ENCODE measurements at places on chromosomes 6 and 20. TPM values are rescaled to one million over a fixed set of nuclear protein-coding genes. Genes with fewer than 3 reads are reported as not detected.

MTFR2 gene
- not detected for total RNA-seq

ANKRD6 gene
- 4.2 TPM for total RNA-seq

CGA gene
- not detected for total RNA-seq

HELZ2 gene
- total RNA-seq, result 32.9 TPM

Measured in stomach (tissue), 19 donors.